ENCODE measurements at places on chromosomes 5 and 9. TPM values are rescaled to one million over a fixed set of nuclear protein-coding genes. Genes with fewer than 3 reads are reported as not detected.

The ANKRD34B gene
- total RNA-seq: not detected

The IL9 gene
- total RNA-seq: not detected

The SLC1A3 gene
- 8.3 TPM for total RNA-seq

The TOR4A gene
- 28.9 TPM for total RNA-seq

The OLFML2A gene
- total RNA-seq: 28.8 TPM

The AGXT2 gene
- 0.17 TPM for total RNA-seq

The POLR1E gene
- total RNA-seq: 37.4 TPM

The UAP1L1 gene
- total RNA-seq: 34.7 TPM

The SOWAHA gene
- total RNA-seq: 0.17 TPM

The SHOC1 gene
- under 0.01 TPM for total RNA-seq

The WASHC1 gene
- total RNA-seq: 5.4 TPM

The RC3H2 gene
- 31.6 TPM for total RNA-seq

The GABRP gene
- not detected for total RNA-seq

The MYMK gene
- total RNA-seq: not detected

The MYO10 gene
- total RNA-seq: 81.5 TPM

The TAF11L5 gene
- total RNA-seq: not detected

The TSSK1B gene
- 0.15 TPM for total RNA-seq

The SLIT3 gene
- total RNA-seq: 15.9 TPM

The CARD6 gene
- 18.7 TPM for total RNA-seq

The RLN2 gene
- total RNA-seq: not detected

The DOCK2 gene
- total RNA-seq: 3.1 TPM

The SPATA6L gene
- total RNA-seq: 0.15 TPM

The OR1Q1 gene
- not detected for total RNA-seq

The C9orf50 gene
- total RNA-seq: 0.44 TPM

The LHX2 gene
- total RNA-seq: not detected

The PDZD2 gene
- total RNA-seq: 0.50 TPM

The GADD45G gene
- not detected for total RNA-seq

The SLC28A3 gene
- 0.15 TPM for total RNA-seq

The MLANA gene
- total RNA-seq: not detected

The PLPP6 gene
- 7.3 TPM for total RNA-seq
